ENCODE measurements at places on chromosomes 12 and 14.

DNA sequence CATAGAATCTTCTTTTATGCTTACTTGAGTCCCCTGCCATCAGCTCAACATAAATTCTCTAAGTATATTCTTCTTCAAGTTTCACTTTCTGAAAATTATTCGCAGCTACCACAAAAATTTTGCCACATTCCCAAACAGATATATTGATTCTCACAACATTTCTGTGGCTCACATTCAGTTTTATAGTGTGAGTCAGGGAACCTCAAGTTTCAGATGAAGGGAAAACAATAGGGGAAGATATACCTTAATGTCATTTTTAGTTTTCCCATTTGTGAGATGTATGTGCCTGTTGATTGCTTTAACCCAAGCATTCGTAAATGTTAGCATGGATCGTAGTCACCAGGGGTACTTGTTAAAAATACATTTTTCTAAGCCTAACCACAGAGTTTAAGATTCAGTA is 465.8 kb downstream of the CCER1 start:
- no peak for DNase-seq

GRCh38 chr12:113796852-113797534 is 169.1 kb downstream of the RBM19 start:
- no peak for DNase-seq

DNA sequence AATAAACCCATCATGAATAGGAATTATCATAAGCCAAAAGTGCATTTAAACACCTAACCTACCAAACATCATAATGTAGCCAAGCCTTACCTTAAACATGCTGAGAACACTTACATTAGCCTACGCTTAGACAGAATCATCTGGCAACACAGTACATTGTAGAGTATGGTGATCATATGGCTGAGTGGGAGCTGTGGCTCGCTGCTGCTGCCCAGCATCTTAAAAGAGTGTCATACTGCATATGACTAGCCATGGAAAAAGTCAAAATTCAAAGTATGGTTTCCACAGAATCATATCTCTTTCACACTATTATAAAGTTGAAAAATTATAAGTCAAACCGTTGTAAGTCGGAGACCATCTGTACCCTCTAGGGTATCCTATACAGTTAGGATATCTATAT is 32.0 kb upstream of the PRPF39 start:
- no peak for DNase-seq

DNA sequence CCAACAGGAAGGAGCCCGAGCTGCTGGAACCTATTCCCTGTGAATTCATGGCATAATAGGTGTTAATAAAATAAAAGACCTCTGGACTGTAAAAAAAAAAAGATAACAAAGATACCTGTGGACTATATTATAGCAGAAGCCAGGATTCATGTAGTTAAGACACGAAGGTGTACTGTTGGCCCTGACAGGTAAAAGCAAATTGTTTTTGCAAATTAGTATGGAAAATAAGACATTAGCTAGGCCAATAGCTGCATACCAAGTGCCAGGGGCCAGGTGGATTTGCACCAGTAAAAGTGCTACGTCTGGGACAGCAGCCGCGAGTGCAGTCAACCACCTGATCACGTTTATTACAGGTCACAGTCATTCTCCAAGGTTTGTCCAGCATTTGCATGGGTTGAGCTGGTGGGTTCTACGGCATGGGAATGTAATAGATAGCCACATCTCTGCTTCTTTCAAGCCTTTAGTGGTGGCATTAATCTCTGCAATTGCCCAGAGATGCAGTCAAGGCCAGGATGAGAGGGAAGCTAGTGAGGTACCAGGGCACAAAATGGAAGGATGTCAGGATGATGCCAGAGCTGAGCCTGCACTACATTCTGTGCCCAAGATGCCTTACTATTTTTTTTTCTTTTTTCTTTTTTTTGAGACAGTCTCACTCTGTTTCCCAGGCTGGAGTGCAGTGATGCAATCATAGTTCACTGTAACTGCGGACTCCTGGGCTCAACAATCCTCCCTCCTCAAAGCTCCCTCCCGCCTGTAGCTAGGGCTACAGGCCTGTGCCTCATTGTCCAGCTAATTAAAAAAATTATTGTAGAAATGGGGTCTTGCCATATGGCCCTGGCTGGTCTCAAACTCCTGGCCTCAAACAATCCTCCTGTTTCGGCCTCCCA is 26.3 kb downstream of the TNFAIP2 start:
- DNase-seq = no peak

- DNase-seq = no peak
These were observed 32.1 kb downstream of the DEPDC4 start for GRCh38 chr12:100234591-100235304.

- no peak for DNase-seq
These were observed 10.1 kb downstream of the KRT71 start for GRCh38 chr12:52542785-52543318.

DNA sequence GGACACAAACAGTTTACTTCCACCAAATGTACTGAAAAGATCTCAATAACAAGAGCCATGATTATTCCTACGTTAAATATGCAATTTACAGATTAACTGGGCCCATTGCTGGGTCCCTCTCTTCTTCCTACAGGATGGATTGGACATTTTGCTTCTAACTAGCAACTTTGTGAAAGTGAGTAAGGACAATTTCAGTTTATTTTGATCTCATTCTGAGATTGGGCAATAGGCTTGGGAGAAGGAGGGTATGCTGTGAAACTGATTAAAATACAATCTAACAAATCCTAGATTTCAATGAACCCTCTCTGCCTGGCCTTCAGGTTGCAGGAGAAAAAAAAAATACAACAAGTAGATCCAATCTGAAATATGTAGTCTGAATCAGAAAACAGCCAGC is 121.5 kb downstream of the PRKD1 start:
- no peak for DNase-seq

DNA sequence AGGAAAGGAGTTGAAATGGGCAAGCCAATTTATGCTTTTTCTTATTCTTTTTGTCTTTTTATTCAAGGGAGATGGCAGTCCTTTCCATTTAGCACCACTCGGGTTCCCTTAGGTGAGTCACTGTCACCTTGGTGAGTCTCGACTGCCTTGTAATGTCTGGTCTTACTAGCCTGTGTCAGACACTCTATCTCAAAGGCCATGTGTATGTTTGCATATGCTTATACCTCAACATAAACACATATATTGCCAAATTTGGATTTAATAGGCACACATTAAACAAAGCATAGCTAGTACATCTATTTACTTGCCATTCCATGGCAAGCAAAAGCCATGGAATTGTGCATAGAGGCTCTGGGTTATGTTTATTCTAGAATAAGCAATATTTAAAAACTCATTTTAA is 624.9 kb upstream of the FOXG1 start:
- DNase-seq = no peak

- DNase-seq = no peak
These were observed 85.2 kb upstream of the ZFP36L1 start for GRCh38 chr14:68877993-68878575.

Measured in vagina (tissue), 2 donors.